Myometrial cell (primary cell): ENCODE measurements at places on chromosomes 2 and 18. TPM values are rescaled to one million over a fixed set of nuclear protein-coding genes. Genes with fewer than 3 reads are reported as not detected.

SUPT7L gene
- total RNA-seq = 21.1 and 23.6 TPM in 2 replicates

DNER gene
- 3.2 and 5.8 TPM in 2 replicates for total RNA-seq

ACTG2 gene
- total RNA-seq = 8.6 and 12.4 TPM in 2 replicates

C2orf15 gene
- total RNA-seq = not detected in 2 replicates

CAPG gene
- 229 and 248 TPM in 2 replicates for total RNA-seq

CFAP53 gene
- 0.53 and 1.2 TPM in 2 replicates for total RNA-seq

UGT1A8 gene
- total RNA-seq = not detected in 2 replicates

RNU2-63P gene
- not detected in 2 replicates for total RNA-seq

CHPF gene
- total RNA-seq = 297 and 310 TPM in 2 replicates

ZNF804A gene
- total RNA-seq = 2.9 and 3.9 TPM in 2 replicates

SPDYA gene
- total RNA-seq = under 0.01 and 0.18 TPM in 2 replicates

NEU2 gene
- not detected in 2 replicates for total RNA-seq

UGT1A7 gene
- total RNA-seq = not detected in 2 replicates

EPAS1 gene
- total RNA-seq = 71.1 and 89.7 TPM in 2 replicates

C18orf54 gene
- 3.9 and 4.3 TPM in 2 replicates for total RNA-seq

LHCGR gene
- total RNA-seq = not detected in 2 replicates

ASIC4 gene
- not detected in 2 replicates for total RNA-seq

CHST9 gene
- not detected in 2 replicates for total RNA-seq

PPP1R1C gene
- 0.29 TPM in 1 of 2 replicates, not detected in the other for total RNA-seq

ABCB11 gene
- total RNA-seq = not detected in 2 replicates

FZD7 gene
- 12.1 and 16.1 TPM in 2 replicates for total RNA-seq

CXCR1 gene
- not detected in 2 replicates for total RNA-seq

HAAO gene
- total RNA-seq = not detected in 2 replicates

ADNP2 gene
- total RNA-seq = 11.5 and 16.7 TPM in 2 replicates

UCN gene
- total RNA-seq = not detected in 2 replicates

CHAC2 gene
- total RNA-seq = 8.4 and 11.3 TPM in 2 replicates

NYAP2 gene
- not detected in 2 replicates for total RNA-seq

STAT1 gene
- 57.9 and 60.8 TPM in 2 replicates for total RNA-seq
